Fibroblast of lung (primary cell): ENCODE measurements at places on chromosomes 16 and 17.

- no peak for DNase-seq
Measured at GRCh38 chr17:73197161-73197560, 4.3 kb downstream of the COG1 start.

DNA sequence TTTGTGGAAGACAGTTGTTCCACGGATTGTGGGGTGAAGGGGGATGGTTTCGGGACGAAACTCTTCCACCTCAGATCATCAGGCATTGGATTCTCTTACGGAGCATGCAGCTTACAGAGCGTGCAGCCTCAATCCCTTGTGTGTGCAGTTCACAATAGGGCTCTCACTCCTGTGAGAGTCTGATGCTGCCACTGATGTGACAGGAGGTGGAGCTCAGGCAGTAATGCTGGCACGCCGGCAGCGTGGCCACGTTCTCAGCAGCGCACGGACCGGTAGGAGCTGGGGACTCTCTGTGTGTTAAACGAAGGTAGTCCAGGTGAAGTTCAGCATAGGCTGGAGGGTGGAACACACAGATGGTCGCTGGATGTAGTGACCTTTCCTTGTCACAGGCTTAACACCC lies 37.8 kb downstream of the SEC14L1 start:
- DNase-seq: no peak

DNA sequence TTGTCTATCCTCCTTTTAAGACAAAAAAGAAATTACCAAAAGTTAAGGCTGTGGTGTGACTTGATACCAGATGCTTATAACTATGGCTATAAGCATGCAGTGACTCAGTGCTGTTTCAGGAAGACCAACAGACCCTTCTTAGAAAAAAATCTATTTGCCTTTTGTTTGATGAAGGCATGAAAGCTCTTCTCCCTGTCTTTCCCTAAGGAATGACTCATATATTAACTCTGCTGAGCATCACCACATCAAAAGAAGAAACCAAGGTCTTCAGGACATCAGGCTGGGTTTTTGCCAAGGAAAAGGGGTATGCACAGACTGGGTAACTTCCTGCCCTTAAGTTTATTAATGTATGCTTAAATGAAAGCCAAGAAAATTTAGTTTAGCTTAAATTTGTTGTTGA lies 47.1 kb downstream of the VMP1 start:
- DNase-seq: peak; percentile 96

- DNase-seq: peak; percentile 68
Measured at GRCh38 chr16:58127033-58127556, 2.1 kb downstream of the CFAP20 start.

GRCh38 chr17:11366272-11366850 lies 125.3 kb downstream of the SHISA6 start:
- DNase-seq: no peak

DNA sequence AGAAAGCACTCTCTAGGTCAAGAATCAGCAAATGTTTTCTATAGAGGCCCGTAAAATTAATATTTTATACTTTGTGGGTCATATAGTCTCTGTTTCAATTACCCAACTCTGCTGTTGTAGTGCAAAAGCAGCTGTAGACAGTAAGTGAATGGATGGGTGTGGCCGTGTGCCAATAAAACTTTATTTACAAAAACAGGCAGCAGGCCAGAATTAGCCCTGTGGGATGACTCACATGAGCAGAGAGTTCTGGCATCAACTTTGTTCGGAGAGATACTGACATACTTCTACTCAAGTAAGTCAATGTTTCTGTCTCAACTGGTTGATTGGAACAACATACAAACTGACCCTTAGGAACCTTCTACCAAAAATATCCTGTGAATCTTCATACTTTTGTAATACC lies 616.2 kb downstream of the MAF start:
- no peak for DNase-seq

GRCh38 chr16:19860166-19861041 lies 24.2 kb downstream of the GPRC5B start:
- DNase-seq: peak; percentile 8

DNA sequence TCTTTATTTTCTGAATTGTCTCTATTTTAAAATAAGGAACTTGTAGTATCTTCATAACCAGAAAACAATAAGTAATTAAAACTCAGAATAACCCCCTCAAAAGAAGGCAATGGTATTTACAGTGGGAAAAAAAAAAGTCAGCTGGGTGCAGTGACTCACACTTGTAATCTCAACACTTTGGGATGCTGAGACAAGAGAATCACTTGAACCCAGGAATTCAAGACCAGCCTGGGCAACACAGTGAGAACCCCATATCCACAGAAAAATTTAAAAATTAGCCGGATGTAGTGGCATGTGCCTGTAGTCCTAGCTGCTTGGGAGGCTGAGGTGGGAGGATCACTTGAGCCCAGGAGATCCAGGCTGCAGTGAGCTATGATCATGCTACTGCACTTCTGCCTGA lies 33.5 kb downstream of the ADAM11 start:
- peak; percentile 44 for DNase-seq

- DNase-seq: no peak
Measured at GRCh38 chr17:36939802-36940312, 2.6 kb downstream of the LHX1 start.
